ENCODE measurements at places on chromosomes 11 and 22. TPM values are rescaled to one million over a fixed set of nuclear protein-coding genes. Genes with fewer than 3 reads are reported as not detected.

- peak; percentile 86 for DNase-seq
Measured at GRCh38 chr11:64156235-64157011, 9.5 kb downstream of the MACROD1 start.

DNA sequence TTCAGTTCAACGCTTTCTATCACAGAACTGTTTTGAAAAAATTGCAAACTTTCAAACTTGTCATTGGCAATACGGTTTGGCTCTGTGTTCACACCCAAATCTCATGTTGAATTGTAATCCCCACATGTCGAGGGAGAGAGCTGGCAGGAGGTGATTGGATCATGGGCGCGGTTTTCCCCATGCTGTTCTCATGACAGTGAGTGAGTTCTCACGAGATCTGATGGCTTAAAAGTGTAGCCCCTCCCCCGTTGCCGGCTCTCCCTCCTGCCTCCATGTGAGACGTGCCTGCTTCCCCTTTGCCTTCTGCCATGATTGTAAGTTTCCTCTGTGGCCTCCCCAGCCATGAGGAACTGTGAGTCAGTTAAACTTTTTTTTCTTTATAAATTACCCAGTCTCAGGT is 1144.0 kb downstream of the BRD1 start:
- no peak for DNase-seq

- no peak for DNase-seq
Measured at GRCh38 chr11:86431258-86431657, 56.6 kb downstream of the CCDC81 start.

DNA sequence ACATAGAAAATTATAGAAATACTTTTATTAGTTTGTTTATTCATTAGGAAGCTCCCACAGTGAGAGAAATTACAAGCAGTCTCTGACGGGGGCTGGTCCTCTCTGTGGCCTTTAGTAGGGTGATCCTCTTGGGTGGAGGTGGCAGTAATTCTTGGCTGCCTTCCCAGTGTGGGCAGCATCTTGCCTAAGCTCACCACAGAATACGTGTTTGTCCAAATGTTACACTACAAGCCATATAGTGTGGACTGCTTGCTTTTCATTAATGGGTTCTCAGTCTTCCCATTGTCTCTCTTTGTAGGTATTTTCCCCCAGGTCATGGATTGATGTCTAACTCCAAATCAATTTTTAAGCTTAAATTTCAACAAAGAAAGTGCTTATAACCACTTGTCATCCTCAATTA is 43.3 kb downstream of the ENDOD1 start:
- DNase-seq = no peak

DNA sequence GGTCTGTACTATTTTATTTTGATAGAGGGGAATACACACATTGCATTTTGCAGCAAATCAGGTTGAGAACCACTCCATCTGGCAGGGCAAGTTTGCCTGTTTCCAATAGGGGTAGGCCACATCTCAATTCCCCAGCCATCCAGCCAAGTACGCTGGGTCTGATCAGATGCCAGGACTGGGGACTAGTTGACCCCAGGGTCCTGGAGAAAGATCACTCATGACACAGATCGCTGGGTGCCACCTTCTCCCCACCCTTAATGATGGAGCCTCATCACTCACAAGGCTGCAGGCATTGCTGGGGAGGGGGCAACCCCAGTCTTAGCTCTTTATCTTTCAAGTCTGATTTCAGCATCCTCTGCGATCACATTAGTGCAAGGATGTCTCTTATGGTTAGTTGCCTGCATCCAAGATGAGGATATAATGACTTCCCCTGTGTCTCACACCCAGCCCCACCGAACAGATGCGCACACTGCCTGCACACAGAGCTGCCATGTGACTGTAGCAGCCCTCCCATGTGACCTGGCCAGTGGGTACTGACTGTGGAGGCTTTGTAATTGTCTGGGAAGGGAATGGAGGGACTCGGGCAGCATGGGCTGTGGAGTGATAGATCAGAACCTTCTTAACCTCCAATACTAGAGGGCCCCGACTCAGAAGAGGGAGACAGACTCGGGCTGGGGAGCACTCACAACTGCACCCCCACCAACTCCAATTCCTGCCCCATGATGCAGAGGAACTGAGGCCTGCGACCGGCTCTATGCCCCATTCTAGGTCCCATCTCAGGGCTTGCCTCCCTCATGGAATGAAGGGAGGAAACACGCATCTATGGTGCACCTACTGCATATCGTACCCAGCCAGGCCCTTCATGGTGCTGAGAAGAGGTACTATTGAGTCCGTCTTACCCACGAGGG is 155.8 kb downstream of the DSCAML1 start:
- no peak for DNase-seq

DNA sequence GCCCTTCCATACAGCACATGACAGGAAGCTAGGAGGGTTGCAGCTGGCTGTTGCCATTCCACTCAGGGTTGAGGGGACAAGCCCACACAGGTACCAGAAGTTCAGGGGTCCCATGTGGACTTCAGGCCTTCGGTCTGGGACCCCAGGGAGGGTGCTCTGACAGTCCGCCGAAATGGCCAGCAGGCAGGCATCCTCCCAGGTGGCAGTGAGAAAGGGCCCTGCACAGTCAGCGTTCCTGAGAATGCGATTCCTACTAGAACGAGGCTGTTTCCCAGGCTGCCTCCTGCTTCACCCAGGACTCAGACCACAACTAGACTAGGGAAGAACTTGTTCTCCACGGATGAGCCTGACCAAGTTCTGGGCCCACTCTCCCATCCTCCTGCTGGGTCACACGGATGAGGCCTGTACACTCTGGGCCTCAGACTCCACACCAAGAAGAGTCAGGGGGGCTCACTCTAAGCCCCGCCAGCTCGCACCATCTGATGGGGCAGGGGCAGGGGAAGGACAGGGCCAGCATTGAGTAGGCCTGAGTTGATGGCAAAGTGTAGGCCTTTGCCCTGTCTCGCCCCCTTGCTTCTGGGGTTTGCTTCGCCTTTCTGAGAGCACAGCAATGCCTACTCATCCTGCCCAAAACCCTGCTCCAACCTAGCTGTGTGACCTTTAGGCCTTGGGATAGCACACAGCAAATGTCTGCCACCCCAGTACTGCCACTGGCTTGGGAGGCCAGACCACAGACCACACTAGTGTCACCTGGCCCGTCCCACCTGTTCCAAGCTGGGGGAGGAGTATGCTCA is 14.0 kb downstream of the KCNQ1OT1 start:
- DNase-seq = peak; percentile 20

GRCh38 chr11:32184723-32185376 is 94.0 kb downstream of the RCN1 start:
- no peak for DNase-seq

DNA sequence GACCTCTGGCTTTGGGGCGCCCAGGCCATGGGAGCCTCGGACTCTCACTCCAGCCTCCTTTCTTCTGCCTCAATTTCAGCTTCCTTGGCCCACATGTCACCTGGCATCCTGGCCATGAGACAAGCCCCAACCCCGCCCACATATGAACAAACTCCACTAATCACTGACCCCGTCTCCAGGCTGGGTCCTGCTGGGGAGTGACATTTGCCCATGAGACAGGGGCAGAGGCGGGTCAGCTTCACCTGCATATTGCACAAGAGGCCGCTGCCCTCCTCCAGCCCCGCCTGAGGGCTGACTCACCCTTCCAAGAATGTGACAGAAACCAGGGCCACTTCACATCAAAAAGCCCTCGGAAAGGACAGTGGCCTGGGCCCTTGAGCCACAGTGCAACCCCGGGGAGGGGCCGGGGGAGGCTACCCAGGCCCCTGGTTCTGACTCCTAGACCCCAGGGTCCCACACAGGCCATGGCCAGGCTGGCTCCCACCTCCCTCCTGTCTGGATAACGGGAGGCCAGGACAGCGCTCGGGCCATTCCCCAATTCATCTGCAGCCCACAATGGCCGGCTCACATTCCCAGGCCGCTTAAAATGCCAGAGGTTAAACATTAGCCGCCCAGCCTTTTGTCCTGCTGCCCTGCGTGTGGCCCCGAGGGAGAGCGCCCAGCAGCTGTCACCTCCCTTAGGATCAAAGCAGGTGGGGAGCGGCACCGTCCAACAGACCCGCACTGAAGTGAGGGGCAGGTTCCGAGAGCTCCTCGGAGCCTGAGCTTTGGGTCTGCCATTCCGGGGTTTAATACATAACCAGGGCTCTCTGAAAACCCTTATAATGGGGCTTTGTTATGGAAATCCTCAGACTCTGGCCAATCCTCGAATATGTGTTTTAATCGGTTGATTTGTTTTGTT is 42.3 kb downstream of the TRMU start:
- no peak for DNase-seq

- DNase-seq = no peak
Measured at GRCh38 chr11:78201096-78201818, 12.5 kb downstream of the USP35 start.

DNA sequence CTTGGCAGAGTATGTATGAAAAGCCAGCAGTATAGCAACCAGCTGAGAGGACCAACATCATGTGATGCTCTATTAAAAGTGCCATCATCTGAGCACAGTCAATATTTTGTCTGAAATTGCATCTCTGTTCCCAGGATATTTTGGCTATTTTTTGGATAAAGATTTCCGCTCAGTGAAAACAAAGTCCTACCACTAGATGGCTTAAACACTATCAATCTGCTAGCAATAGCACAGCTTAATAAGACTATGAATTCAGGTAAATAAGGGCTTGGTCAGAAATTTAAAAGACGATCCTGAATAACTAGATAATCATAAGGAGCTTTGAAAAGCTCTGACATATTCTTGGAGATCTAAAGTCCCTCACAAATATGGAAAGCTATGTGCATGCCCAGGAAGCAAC is 74.4 kb downstream of the MS4A13 start:
- DNase-seq = no peak

DNA sequence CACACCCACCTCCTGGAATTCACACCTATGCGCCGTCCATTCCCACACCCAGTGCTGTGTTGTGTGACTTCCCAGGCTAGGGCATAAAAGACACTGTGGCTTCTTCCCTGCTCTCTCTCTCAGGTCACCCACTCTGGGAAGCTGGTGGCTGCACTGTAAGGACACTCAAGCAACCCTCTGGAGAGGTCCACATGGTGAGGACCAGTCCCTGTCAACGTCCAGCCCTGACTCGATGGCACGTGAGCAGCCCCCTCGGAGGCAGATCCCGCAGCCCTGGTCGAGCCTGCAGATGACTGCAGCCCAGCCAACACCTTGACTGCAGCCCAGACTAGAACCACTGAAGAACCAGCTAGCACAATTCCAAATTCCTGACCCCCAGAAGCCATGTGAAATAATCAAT is 16.2 kb downstream of the CBX7 start:
- DNase-seq = no peak

DNA sequence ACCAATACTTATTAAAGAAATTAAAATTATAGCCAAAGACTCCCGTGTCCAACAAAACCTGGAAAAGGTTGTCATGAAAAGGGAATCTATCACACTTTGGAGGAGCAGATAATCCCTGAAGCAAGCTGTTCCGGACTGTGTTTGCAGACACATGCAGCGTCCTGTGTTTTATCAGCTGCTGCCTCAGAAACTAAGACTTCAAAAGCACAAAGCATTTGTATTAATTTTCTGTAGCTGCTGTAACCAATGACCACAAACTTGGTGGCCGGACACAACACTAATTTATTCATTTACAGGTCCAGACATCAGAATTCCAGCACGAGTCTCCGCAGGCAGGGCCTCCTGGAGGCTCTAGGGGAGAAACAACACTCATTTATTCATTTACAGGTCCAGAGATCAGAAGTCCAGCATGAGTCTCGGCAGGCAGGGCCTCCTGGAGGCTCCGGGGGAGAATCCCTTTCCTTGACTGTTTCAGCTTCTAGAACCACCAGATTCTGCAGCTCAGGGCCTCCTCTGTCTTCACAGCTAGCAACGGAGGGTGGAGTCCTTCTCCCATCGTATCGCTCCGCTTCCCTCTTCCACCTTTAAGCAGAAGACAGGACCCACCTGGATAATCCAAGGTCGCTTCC is 465.3 kb downstream of the BRD1 start:
- no peak for DNase-seq

DNA sequence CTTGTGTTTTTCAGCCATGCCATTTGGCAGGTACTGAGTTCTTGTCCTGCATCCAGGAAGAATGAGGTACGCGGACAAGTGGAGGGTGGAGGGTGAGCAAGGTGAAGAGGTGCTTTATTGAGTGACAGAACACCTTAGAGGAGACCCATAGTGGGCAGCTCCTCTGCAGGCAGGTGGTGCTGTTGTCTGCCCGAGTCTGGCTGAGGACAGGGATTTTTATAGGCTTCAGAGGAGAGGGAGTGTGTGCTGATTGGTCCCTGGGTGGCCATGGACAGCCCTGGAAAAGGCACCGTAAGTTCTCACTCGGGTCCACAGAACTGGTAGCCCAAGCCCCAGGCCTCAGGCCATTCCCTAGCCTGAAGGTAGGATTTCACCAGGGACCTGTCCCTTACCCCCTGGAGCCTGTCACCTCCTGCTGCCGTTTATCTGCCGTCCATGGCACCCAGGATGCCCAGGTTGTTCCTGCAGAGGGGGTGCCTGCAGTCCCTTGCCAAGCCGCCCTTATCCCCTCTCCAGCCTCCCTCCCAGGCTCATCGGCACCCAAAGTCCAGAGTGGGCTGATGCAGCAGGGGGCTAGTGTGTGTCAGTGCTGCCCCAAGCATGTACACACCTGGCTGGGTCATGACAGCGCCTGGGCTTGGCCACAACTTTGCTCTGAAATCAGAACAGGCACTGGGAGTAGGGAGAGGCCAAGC is 213.6 kb downstream of the LRRC4C start:
- DNase-seq = no peak

The CLCF1 gene
- 0.44 TPM for total RNA-seq

The GSTT2B gene
- total RNA-seq = 16.4 TPM

The ACRV1 gene
- not detected for total RNA-seq

The THY1 gene
- 1.1 TPM for total RNA-seq

The TMPRSS6 gene
- total RNA-seq = not detected

The RNF169 gene
- total RNA-seq = 15.9 TPM

The MLC1 gene
- not detected for total RNA-seq

The OR8D4 gene
- total RNA-seq = not detected

The TPBGL gene
- total RNA-seq = not detected

The PKDREJ gene
- total RNA-seq = not detected

The OR8A1 gene
- not detected for total RNA-seq

The NOX4 gene
- 1.9 TPM for total RNA-seq

The VPREB3 gene
- 0.85 TPM for total RNA-seq

The TRIM49 gene
- total RNA-seq = not detected

The GDPD4 gene
- total RNA-seq = not detected

The ADM2 gene
- not detected for total RNA-seq

All from psoas muscle (tissue), 8 donors.